ENCODE measurements at places on chromosomes 6 and 20.

DNA sequence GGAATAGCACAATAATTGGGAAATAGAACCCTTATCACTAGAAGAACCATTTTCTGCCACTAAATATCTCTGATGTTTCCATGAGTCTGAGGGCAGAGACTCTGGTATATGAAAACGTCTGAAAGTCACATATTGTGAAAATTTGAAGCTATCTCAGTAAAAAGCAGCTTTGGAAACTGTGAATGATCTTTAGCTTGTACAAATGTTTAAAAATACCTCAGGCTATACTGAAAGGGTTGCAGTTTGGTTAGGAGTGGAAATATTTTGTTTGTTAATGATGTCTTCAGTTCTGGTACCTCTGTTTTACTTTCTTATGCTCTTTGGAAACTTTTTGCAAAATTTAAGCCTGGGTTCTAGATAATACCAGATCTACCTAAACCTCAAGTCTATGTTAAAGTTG, 135.0 kb downstream of the SLC16A10 start:
- DNase-seq = no peak

GRCh38 chr6:158284007-158284875, 28.0 kb upstream of the TULP4 start:
- DNase-seq = no peak

DNA sequence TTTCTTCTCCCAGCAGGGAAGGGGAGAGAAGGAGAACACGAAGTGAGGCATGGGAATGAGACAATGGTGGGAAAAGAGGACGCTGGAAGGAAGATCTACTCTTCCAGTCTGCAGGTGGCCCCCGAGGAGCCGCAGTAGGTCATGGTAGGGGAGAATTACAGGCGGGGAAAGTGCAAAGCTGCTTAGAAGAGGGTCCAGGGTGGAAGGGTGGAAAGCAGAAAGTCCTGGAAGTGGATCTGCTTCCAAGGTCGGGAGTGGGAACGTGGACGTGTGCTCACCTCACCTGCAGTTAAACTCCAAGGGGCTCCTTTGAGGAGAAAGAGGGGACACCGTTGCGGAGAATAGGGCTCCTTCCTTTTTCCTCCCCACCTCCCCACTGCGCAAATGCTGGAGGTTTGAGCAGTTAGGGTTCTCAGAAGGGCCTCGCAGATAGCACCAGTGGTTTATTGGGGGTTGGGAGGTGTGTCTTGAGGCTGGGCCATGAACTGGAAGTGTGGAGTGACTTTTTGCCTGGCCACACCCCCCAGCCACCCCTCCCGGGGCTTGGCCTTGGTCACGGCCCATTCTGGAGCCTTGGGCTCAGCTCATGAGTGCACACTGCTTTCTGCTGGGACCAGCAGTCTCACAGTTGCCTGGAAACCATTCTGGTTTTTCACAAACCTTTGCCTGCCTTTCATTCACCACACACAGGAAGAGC, 100.4 kb upstream of the MLN start:
- no peak for DNase-seq

DNA sequence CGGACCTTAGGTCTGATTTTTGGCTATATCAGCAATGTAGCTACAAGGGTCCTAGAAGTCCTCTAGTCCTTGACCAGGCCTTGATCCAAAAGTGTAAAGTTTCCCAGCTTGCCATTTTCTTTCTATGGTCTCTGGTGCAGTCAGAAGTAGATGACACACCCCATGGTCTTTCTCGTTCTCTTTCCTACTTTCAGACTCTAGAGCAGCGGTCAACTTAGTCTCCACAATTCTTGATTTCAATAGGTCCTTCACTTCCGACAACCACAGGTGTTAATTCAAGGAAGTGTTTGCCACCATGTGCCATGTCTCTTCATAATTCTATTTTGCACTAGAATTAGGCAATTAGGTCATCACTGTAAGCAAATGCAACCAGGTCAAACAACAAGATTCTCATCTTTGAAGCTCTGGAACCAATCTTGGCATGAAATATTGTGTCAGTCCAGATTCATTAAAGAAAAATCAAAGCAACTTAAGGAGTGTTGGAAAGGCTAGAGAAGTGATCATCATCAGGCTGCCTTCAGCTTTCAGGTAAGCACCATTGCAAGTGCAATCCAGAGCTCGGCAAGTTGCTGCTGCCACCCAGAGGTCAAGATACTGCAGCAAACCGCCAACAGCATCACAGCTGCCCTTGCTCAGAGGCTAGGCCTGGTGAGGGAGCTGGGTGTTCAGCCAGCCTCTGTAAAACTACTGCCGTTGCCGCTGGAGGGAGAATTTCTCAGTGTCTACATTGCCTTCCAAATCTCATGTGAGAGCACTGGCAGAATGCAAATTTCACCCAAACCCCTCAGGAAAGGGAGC, 5.6 kb upstream of the SYNE1 start:
- DNase-seq = peak; percentile 28

Measured in CD14-positive monocyte (primary cell).